ENCODE measurements at places on chromosomes 2 and 18. TPM values are rescaled to one million over a fixed set of nuclear protein-coding genes. Genes with fewer than 3 reads are reported as not detected.

GRCh38 chr2:20913491-20913890 lies 90.6 kb upstream of the LDAH start:
- no peak for DNase-seq

- no peak for DNase-seq
Measured at GRCh38 chr18:26438980-26439379, 109.4 kb downstream of the KCTD1 start.

DNA sequence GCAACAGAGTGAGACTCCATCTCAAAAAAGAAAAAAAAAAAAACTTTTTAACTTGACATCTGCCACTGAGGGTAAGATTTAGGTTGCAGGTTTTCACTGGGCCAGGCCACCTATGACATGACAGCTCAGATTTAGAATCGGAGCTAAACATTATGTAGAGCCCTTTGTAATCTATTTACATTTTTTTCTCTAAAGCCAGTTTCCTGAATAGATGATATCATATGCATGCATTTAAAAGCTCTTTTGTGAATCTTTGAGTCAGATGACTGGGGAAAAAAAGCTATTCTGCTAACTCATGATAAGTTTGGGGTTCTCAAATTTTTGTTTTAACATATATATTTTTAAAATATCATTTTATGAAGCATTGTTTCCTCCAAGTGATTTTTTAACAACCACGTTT lies 21.3 kb downstream of the PRKAG3 start:
- no peak for DNase-seq

DNA sequence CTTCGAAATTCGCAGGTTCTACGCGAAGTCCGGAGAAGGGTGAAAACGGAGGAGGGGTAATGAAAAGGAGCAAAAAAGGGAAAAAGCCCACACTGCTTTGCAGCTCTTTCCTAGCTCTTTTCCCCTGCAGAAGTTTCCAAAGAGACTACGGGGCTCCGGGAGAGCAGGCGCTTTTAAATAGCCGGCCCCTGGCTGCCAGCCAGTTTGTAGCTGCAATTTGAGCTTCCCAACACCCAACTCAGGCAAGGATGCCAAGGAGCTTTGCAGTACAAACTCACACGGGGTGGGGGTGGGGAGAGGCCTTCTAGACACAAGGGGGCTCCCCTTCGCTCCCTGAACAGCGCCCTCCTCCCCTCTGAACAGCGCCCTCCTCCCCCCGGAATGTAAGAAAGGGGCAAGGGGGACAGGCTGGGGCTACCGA lies at the start of gene IGFBP5:
Gene IGFBP5 (minus strand): TSS at position 149 of the 421 bp plus-strand sequence. CDS start 774 bp downstream, outside the sequence.
- DNase-seq = no peak

DNA sequence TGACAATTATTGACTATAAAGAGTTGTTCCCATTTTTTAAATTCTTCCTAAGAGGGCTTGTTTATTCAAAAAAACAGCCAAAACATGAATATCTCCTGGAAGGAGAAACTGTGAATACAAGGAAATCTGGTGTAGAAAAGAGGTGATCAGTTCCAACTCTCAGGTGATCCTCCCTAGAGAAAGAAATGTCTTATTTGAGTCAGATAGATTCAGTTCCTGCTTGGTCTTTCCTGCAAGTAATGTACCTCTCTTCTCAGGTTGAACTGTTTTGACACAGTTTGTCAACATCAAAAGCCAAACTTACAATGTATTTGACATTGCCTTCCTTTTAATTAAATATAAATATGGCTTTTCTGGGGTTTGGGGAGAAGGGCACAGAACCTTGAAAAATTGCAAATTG lies 567.4 kb downstream of the ARHGAP15 start:
- DNase-seq = no peak

GRCh38 chr18:6060149-6060548 lies 164.8 kb upstream of the TMEM200C start:
- no peak for DNase-seq

DNA sequence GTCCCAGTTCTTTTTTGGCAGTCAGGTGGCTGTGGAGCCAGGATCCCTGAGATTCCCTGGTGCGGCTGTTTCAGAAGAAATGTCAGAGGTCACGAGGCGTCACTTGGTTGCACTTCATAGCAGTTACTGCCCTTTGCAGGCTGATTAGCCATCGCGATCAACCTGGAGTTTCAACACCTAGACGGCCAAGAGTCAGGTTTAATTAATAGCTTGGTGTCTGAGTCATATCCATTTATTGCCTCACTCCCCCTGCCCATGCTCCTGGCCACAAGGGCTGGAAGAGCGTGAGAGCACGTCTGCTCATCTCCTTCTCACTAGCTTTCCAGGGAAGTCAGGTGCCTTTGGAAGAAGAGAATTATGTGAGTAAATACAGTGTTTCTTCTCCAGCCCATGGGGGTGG lies 552.3 kb downstream of the TSN start:
- no peak for DNase-seq

GRCh38 chr2:224369028-224369632 lies 32.8 kb downstream of the FAM124B start:
- peak; percentile 64 for DNase-seq

DNA sequence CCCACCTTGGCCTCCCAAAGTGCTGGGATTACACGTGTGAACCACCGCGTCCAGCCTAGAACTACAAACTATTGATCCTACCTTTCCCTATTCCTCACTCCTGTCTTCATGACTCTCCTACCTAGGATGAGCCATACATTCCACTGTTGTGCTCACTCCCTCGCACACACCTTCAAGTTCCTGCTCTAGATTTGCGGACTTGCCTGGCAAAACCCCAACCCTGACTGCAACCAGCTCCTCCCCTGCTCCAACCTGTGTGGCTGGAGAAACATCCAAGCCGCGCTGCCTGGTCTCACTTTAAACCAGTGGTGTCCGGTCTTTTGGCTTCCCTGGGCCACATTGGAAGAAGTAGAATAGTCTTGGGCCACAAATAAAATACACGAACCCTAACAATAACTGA lies 5.0 kb upstream of the DNPEP start:
- no peak for DNase-seq

GRCh38 chr2:12083713-12084419 lies 337.4 kb downstream of the LPIN1 start:
- DNase-seq = no peak

Gene OTOF
- 0.71 TPM for total RNA-seq

Gene TLX2
- total RNA-seq = 0.14 TPM

Gene CEBPZ
- 92.3 TPM for total RNA-seq

Gene HMSD
- total RNA-seq = not detected

Gene MAP3K19
- not detected for total RNA-seq

Gene LMAN1
- 23.9 TPM for total RNA-seq

Measured in CD4-positive, alpha-beta T cell (primary cell).